ENCODE measurements at places on chromosomes 1 and 21.

GRCh38 chr1:239930686-239931262 is 160.9 kb upstream of the FMN2 start:
- no peak for DNase-seq

GRCh38 chr1:234546890-234547788 is 62.8 kb downstream of the IRF2BP2 start:
- no peak for DNase-seq

DNA sequence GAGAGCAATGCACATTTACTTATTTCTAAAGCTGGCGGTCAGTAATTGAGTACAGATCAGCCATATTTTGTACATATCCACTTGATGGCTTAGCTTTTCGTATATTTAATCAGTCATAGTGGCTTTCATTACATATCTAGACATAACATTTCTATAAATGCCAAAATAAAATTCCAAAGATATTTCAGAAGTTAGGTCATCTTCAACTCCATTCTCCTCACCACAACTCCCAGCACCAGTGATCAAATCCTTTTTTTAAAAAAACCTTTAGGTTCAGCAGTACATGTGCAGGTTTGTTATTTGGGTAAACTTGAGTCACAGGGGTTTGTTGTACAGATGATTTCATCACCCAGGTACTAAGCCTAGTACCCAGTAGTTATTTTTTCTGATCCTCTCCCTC is 53.9 kb upstream of the GNG4 start:
- no peak for DNase-seq

DNA sequence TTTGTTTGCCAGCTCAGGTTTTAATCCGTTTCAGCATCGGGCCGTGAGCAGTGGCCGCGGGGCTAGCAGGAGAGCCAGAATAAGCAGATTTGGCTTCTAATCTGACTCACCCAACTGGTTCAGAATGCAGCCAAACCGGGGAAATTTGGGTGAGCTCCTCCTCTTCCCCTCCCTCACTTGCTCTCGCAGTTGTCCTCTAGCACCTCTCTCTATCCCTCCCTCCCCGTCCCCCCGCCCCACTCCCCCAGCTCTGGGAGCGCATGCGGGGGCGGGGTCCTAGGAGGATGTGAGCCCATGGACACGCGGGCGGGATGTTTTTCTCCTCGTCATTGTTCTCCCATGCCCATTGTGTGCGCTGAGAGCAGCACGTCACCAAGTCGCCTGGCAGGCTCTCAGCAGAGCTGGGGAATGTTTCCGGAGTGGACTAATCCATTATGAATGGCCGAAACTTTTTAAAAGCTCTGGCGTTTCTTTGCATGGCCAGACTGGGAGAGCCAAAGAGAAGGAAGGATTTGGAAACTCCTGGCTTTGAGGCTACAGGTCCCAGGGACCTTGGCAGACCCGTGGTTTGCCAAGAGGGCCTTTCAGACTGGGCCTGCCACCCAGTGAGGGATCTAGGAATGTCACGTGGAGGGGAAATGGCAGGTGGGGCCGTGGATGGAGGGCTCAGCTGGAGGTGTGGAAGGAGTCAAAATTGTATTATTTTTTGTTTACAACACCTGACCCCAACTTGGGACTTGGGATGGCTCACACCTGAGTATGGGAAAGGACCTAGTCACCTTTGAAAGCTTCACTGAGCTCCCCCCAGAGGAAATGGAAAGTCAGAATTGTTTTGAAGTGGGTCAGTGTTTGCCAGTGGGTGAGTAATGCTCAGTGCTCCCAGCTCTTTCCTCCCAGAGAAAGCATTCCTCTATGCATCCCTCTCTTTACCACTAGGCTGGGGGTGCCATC is 39.2 kb downstream of the CDK18 start:
- DNase-seq: peak; percentile 74

DNA sequence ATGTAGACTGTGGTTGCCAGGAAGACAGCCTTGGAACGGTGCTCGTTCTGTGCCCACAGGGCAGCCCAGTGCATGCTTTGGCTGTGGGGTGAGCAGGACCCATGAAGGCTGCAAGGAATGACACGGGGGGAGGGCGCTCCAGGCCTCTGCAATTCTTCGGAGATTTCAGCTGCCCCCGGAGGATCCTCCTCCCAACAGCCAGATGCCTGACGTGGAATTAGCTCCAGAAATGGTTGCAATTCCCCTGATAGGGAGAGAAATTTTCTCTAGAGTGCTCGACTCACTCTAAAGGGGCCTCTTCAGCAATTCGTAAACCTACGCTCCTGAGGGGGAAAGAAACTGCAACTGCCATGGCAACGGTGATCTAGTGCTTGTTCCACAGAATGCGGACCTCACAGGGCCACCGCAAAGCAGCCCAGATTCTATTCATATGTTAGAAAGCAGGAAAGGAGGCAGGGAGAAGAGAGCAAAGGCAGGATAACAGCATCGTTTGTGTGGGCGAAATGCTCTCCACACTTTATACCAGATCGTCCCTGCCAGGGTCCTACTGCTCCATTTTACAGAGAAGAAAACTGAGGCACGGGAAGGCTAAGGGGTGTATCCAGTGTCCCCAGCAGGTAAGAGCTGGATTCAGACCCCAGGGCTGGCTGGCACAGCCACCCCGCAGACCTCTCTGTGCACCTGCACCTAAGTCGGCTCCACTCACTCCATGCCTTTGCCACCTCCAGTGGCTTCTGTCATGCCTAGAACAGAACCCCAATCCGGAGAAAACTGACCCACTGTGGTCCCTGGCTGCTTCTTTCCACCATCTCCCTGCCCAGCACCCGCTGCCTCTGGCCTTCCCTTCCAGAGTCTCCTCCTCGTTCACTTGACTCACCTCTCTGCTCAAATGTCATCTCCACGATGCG is 11.9 kb upstream of the PDE9A start:
- peak; percentile 65 for DNase-seq

- peak; percentile 12 for DNase-seq
Observed at GRCh38 chr1:244341455-244342450, 110.0 kb downstream of the ADSS2 start.

GRCh38 chr1:79549201-79549600 is 542.7 kb upstream of the ADGRL4 start:
- no peak for DNase-seq

GRCh38 chr1:183318433-183318832 is 99.7 kb downstream of the NMNAT2 start:
- peak; percentile 75 for DNase-seq

DNA sequence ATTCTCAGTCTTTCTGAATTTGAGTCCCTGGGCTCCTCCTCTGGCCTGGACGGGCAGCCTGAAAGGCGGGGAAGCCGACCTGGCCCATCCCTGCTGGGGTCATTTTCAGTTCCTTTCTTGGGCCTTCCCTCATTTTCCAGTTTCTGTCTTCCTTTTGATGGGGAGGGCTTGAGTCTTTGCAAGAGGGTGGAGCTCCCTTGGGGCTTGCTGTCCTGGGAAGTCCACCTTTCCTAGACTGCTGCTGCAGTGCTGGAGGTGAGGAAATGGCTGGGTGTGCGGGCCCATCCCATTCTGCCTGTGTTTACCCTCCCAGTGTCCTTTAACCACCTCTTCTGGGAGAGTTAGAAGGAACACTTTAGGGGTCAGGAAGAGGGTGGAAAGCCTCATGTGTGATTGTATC is 40.4 kb upstream of the SYNC start:
- DNase-seq: no peak
